ENCODE measurements at places on chromosomes 1 and 21.

DNA sequence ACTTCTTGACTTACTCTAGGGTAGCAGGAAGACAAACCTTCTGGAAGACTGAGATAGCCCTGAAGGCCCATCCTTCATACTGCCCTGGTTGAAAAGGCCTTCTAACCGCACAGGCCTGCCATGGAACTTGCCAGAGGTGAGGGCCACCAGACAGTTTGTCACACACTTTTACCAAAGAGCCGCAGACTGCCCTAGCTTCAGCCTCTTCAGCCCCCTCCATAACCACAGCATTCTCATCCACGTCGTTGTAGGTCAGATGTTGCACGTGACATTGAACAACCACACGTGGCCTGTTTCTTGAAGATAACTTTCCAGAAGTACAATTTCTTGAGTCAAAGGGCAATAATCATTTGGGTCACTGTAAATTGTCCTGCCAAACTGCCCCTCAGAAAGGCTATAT, 18.9 kb downstream of the ZNF362 start:
- no peak for DNase-seq

GRCh38 chr1:39787468-39787867, 1.2 kb downstream of the BMP8B start:
- DNase-seq, result no peak

DNA sequence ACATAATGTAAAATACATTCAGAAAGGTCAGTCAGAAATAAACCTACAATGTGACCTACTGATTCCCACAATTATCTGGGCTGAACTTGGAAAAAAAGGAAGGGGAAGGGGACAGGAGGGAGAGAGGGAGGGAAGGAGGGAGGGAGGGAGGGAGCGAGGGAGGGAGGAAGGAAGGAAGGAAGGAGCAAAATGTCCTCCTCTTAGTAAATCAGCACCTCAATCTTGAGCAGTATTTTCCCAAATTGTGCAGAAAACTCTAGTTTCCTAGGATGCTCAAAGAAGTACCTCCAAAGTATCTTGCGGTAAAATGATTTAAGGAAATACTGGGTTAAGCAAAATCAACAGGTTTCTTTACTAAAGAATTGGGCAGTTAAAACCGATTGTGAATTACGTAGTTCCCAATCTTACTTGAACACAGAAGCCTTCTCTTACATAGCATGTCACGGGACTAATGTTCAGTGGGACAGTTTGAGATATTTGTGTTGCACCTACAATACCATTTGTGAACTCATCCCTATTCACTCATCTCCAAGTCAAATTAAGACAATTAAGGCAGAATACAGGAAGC, 51.0 kb upstream of the ASPM start:
- no peak for DNase-seq

DNA sequence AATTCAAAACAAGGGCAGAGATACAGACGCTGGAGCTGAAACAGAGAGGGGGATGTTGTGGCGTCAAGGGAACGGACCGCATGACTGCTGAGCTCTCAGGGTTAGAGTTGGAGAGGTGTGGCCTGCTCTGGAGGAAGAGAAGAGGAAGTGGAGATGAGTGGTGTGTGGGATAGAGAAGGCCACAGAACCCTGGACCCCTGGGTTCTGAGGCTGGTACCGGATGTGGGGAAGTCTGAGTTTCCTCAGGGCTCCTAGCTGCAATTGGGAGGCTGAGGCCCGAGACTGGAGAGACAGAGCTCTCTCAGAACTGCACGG, 1.8 kb downstream of the BCAN start:
- DNase-seq, result no peak

DNA sequence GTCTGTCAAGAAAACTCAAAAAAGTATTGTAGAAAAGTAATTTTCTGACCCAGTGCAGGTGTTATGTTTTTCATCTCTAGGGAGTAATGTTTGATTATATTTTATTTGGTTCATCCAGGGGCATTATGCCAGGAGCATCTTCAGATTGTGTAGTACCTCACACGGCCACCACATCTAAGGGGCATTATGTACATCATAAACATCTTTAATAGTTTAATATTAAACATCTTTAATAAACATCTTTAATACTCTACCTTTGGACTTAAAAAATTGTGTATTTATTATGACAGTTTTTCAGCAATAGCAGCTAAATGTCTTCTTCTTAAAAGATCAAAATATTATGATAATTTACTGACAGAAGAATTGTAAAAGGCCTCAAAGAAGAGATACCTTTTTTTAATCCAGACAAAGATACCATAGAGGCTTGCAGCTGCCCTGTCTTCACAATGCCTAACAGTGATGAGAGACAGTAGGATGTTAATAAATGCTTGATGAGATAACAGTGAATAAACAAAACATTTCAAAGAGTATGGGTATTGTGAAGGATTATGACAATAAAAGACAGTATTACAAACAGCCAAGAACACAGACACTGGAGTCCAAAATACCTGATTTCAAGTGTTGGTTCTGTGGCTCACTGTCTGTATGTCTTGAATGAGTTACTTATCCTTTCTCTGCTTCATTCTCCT, 240.9 kb upstream of the ADGRL2 start:
- DNase-seq, result no peak

DNA sequence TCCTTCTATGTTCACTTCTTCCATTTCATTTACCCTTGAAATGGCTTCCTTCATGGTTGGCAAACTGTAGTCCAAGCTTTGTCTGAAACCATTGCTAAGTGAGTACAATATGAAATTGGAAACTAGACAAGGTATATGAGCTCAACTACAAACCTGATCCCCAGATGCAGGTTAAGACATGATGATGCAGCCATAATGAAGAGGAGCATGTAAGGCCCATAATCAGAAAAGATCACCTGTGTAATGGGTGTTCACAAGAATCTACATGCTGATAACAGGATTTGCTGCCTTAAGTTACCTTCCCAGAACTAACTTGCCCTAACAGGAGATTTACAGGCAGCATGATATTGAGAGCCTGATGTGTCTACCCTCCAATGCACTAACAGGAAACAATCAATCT, 153.9 kb downstream of the KCNH1 start:
- no peak for DNase-seq

GRCh38 chr1:193348091-193348768, 161.8 kb upstream of the B3GALT2 start:
- no peak for DNase-seq

DNA sequence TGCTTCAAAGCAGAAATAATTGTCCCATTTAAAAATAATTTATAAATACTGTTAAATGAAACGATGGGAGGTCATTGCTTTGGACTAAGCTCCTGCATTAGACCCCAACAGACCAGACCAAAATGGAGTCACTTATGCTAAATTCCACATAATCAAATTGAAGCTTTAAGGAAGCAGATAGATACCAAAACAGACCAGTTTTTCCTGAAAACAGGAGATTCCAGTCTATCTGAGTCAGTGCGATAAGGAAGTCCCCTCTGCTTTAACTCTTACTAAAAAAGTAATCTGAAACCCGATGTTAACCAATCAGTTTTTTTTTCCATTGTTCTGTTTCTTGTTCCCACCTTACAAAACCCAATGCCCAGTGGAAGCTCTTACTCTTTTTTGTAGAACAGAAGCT, 16.2 kb upstream of the DNASE2B start:
- no peak for DNase-seq

- DNase-seq, result peak; percentile 57
These were observed 98.7 kb upstream of the RGS1 start for GRCh38 chr1:192476802-192477298.

DNA sequence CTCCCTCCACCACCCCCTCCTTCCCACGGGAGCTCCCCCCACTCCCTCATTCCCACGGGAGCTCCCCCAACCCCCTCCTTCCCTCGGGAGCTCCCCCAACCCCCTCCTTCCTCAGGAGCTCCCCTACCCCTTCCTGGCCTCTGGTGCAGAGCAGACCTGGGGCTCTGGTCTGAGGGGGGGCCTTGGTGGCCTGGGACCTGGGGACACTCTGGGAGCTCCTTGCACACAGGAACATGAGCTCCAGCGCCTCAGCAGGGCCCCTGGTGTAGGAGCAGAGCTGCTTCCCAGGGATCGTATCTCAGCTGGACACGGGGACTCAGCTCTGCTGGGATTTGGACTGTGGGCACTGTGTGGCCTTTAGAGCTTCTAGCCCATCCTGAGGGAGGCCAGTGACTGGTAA, 19.7 kb upstream of the PRSS38 start:
- no peak for DNase-seq
